ENCODE measurements at places on chromosomes 6 and 20.

DNA sequence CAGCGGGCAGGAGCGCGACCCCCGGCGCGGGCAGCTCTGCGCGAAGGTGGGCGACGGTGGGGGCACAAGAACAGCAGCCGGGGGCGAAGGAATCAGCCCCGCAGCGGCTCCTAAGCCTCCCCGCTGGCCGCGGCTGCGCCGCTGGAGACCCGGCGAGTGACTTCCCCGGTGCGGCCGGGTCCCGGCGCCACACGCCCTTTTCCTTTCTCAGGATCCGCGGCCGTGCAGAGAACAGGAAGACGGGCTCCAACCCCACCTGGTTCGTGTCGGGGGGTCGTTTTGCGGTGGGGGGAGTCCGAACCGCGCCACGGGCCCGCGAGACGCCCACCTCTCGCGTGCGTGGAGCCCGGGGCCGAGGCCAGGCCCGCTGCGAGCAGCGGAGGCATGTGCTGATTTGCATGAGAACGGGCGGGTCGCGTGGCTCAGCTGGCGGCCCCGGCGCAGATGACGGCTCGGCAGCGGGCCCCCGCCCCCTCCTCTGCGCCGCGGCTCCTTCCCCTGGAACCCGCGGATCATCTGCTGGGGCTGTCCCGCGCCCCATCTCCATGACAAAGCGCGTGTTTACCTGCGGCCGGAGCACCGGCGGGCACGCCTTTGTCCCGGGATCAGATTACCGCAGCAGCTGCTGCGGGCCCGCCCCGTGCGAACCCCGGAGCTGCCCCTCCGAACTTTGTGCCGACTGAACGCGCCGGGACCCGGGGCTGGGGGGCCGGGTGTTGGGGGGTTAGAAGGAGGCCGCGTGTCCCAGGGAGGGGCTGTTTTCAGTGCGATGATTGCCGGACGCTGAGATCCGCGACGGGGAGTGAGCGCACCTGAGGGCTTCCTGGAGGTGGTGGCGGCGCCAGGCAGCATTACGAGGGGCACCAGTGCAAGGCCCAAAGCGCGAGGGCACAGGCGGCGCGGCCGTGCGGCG lies 4.9 kb upstream of the DLL1 start:
- peak; percentile 61 for DNase-seq

GRCh38 chr20:48740292-48740649 lies 87.5 kb downstream of the PREX1 start:
- no peak for DNase-seq

DNA sequence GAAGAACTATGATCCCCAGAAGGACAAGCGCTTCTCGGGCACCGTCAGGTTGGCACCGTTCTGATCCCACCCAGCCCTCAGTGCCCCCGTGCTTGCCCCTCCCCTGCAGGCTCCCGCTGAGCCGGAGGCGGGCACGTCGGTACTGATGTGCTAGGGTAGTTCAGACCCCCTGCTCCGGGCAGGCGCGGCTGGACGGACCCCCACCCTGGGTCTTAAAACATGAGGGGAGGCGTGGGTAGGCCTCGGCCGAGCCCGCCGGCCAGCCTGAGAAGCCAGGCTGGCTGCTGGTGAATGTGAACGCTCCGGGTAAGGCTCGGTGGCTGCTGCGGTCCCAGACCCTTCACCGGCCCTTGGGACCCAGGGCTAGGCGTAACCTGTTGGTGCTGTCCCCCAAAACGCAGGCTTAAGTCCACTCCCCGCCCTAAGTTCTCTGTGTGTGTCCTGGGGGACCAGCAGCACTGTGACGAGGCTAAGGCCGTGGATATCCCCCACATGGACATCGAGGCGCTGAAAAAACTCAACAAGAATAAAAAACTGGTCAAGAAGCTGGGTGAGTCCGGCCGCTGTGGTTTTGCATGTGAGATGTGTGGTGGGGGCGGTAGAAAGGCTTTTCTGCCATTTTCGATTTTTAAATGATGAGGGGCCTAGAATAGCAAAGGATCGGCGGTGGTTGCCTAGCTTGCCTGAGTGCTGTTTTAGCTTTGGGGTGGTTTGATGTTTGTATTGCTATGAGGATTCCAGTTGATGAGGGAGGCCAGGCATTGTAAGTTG lies 964 bp downstream of the RPL10A start:
- DNase-seq: no peak

DNA sequence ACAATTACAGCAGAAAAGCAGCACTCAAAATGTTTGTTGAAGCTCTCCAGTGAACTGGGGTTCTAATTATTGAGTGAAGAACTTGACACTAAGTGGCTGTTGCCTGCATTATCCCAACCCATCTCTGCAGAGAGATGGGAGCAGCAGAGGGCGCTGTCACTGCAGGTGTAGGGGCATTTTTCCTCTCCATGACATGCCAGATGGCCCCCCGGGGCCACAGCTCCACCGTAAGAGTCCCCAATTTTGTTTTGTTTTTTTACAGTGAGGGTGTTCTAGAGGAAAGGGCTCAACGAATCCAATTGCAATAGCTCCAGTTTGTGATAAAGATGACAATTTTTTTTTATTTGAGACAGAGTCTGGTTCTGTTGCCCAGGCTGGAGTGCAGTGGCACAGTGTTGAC lies 1.9 kb upstream of the FUCA2 start:
- DNase-seq: no peak

DNA sequence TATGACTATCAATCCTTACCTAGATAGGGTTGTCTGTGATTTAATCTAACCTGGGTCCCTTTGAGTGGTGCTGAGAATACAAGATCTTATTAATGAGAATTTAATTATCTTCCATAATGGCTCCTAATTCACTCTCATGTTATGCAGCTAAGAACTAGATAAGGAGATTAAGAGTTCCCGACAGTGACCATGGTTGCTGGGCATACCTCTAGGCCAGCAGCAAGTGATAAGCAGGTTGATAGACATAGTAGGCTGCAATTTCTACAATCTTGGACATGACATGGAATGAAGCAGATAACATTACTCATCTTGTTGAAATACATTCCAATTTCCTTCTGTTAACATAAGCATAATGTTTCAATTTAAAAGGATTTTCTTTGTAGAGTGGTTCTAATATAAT lies 27.1 kb downstream of the SPACA1 start:
- no peak for DNase-seq

DNA sequence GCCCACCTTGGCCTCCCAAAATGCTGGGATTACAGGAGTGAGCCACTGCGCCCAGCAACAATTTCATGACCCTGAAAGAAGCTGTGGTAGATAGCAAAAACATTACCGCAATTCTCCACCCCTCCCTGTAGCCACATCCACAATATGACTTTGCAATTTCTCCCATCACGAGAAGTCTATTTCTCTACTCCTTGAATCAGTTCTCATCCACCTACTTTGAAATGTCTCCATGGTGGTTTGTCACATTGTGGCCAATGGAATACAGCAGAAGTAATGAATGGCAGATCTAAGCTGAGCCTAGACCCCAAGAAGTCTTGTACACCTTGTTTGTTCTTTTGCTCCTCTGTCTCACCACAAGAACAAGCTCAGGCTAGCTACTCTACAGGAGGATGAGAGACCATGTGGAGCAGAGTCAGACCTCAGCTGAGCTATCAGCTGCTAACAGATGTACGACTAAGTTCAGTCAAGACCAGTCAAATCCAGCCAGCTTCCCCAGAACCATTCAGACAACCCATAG lies 6.3 kb downstream of the OXT start:
- DNase-seq: no peak

- no peak for DNase-seq
These were observed 108.2 kb upstream of the NFATC2 start for GRCh38 chr20:51650685-51651134.

- DNase-seq: no peak
These were observed 2.6 kb downstream of the SMIM29 start for GRCh38 chr6:34246249-34246562.

- no peak for DNase-seq
These were observed 4.4 kb upstream of the VIP start for GRCh38 chr6:152746172-152746553.

GRCh38 chr6:168355716-168356522 lies 36.3 kb upstream of the DACT2 start:
- DNase-seq: no peak

DNA sequence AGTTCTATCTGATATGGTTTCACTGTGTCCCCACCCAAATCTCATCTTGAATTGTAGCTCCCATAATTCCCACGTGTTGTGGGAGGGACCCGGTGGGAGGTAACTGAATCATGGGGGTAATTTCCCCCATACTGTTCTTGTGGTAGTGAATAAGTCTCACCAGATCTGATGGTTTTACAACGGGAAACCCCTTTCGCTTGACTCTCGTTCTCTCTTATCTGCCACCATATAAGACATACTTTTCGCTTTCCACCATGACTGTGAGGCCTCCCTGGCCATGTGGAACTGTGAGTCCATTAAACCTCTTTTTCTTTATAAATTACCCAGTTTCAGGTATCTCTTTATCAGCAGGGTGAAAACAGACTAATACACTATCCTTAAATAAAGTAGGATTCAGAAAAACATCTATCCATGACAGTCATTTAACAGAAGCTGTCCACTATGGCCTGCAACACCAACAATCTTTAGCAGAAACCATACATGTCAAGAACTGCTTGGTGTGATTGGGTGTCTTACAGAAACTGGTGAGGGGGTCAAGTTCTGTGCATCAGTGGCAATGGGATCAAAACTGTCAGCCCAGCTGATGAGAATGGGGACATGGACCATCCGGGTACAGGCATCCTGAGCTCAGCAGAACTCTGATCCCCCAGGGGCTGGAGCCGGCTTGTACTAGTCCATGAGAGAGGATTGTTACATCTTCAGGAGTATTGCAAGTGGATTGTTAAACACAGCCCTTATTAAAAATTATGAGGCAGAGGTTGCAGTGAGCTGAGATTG lies 59.2 kb downstream of the SCML4 start:
- no peak for DNase-seq

GRCh38 chr6:118500130-118501015 lies 47.7 kb upstream of the PLN start:
- DNase-seq: no peak

GRCh38 chr20:5127204-5127858 lies 523 bp downstream of the CDS2 start:
- peak; percentile 51 for DNase-seq

Measured in stimulated activated CD4-positive, alpha-beta T cell treated with anti-CD3 and anti-CD28 coated beads, Interleukin-2, amount 100 ng/mL, for 4 hours (primary cell).